ENCODE measurements at places on chromosomes 11 and 22. TPM values are rescaled to one million over a fixed set of nuclear protein-coding genes. Genes with fewer than 3 reads are reported as not detected.
A peak's percentile ranks its signal among the peaks of the same experiment; 100 is the strongest.

DNA sequence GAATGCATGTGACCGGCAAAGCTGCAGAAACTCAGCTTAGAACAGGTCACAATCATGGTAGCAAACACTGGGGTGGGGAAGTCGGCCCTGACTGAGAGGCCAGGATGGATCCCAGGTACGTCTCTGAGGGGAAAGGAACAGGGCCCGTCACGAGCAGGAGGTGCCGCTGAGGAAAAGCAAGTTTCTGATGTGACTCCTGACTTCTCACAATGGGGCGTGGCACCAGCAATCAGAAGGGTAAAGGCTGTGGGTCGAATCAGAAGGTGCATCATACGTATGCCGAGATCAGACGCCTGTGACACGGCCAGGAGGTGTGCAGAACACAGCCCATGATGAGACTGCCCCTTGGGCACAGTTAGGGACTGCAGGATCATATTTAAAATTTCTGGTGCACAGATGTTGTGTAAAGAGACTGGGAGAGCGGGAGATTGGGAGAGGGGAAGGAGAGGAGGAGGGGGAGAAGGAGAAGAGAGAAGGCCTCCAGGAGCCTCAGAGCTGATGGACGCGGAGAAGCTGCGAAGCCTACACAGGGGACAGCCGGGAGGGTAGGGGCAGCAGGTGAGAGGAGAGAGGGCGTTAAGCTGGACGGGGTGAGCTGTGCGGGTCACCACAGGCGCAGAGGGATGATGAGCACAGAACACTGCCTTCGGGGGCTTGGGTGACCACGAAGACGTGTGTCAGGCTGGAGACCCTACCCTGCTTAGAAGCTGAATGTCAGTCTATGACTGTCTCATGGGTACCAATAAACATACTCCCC, 30.7 kb downstream of the KRTAP5-5 start:
- peak overlapping the region; percentile 81 for H3K27ac ChIP-seq
- no peak overlapping the region for H3K4me3 ChIP-seq
- peaks cover 27% of the 10 kb centered on the region for H3K27me3 ChIP-seq
- H3K36me3 ChIP-seq: no peaks in the 10 kb centered on the region
- no peak for DNase-seq

The OOSP1 gene
- not detected for total RNA-seq

GRCh38 chr11:34208266-34209135, 103.1 kb downstream of the NAT10 start:
- peaks cover 8% of the 10 kb centered on the region for H3K4me1 ChIP-seq
- H3K36me3 ChIP-seq: no peaks in the 10 kb centered on the region
- H3K4me3 ChIP-seq: no peak overlapping the region
- peaks cover 7% of the 10 kb centered on the region for H3K27me3 ChIP-seq
- DNase-seq: no peak
- H3K27ac ChIP-seq: no peak overlapping the region

GRCh38 chr11:103338621-103339484, 229.6 kb downstream of the DYNC2H1 start:
- no peak overlapping the region for H3K4me3 ChIP-seq
- H3K36me3 ChIP-seq: no peaks in the 10 kb centered on the region
- no peak for DNase-seq

DNA sequence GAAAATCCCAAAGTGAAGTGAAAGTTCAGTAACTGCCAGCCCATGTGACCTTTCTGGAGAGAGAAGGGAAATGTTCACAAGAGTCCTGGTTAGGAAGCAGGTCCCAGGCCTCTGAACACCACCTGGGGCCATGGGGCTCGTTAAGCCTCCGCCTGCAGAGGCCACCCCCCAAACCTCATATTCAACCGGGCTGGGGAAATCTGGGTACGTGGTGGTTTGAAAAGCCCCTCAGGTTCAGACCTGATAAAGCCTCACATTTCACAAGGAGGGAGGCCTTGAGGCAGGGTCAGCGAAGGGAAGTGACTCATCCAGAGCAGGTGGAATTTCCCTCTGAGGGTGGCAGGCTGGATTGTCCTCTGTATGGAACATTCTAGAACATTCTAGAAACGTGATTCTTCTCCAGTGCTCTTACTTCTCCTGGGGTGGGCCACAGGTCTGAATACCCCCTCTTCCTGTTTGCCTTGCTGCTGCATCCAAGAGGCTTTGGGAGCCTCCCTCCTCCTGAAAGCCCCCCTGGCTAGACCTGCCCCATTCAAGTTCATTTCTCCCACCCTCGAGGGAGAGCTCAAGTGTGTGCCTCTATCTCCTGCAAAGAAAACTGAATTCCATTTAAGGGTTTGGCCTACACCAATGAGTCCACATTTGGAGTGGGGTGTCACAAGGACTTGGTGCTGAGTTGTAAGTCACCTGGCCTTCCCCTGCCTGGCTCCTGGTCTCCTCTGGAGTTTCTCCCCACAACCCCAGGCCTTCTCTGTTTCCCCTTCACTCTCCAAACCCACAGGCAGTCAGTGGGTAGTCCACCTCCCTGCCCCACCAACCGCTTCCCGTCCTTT, 6.3 kb downstream of the FXYD2 start:
- H3K36me3 ChIP-seq: no peaks in the 10 kb centered on the region
- no peaks in the 10 kb centered on the region for H3K27me3 ChIP-seq
- DNase-seq: peak; percentile 37
- H3K4me1 ChIP-seq: peaks cover 68% of the 10 kb centered on the region
- H3K27ac ChIP-seq: peak overlapping the region; percentile 92
- no peak overlapping the region for H3K4me3 ChIP-seq

DNA sequence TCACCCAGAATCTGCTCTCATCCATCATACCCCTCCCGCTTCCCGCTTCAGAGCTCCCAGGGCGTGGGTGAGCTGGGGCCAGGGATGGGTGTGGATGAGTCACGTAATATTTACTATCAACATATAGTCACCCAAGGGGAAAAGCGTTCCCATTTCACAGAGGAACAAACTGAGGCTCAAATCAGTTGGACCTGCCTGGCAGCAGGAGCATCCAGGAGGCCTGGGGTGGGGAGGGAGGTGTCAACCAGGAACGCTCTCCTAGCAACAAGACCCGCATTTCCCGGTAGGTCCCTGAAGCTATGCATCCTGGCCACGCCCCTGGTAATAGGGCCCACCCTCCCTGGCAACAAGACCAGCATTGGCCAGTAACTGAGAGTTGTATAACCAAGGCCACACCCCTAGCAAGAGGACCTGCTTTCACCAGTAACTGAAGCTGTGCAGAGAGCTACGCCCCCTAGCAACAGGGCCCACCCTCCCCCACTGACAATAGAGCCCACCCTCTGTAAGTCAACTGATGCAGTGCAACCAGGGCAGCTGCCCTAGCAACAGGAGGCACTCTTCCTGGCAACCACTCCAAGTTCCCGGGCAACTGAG, 32.7 kb upstream of the TXNRD2 start:
- H3K27me3 ChIP-seq: no peaks in the 10 kb centered on the region
- peaks cover 17% of the 10 kb centered on the region for H3K4me1 ChIP-seq
- H3K36me3 ChIP-seq: no peaks in the 10 kb centered on the region
- H3K4me3 ChIP-seq: no peak overlapping the region
- no peak overlapping the region for H3K27ac ChIP-seq
- DNase-seq: peak; percentile 37

The TXN2 gene
- 74.3 TPM for total RNA-seq

DNA sequence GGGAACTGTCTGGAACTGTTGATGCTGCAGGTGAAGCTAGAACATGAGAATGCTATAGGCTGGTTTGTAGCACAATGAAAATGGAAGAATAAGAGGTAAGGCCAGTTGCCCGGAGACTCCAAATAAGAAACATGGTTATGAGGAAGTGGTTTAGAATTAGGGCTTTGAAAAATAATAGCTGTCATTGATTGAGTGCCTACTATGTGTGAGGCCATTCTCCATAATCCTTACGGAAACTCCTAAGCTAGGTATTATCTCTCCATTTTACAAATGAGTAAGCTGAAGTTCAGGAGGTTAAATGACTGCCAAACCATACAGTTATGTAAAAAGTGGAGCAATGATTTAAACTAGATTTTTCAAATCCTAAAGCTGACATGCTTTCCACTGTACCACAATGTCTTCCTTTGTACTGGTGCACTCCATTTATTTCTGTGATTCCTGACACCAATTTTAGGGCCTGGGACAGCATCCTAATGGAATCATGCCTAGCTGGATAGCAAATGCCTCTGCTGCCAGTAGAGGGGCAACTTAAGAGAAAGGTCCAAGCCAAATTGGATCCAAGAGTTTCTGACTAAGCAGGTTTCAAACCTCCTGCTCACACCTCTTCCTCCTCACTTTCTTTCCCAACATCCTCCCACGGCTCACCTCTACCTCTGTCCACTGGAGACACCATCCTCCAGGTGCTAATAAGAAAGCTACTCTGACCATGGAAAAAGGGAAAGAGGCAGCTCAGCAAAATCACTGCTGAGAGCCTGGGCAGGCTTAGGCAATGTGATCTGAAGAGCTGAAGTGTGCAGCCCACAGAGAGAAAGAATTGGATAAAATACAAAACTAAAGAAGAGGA, 46.9 kb upstream of the PICALM start:
- peaks cover 23% of the 10 kb centered on the region for H3K4me1 ChIP-seq
- H3K27ac ChIP-seq: no peak overlapping the region
- peaks cover 2% of the 10 kb centered on the region for H3K27me3 ChIP-seq

- H3K4me3 ChIP-seq: no peak overlapping the region
- peaks cover 39% of the 10 kb centered on the region for H3K27me3 ChIP-seq
- H3K36me3 ChIP-seq: no peaks in the 10 kb centered on the region
- DNase-seq: no peak
Measured at GRCh38 chr22:45977551-45978274, 751 bp upstream of the WNT7B start.

DNA sequence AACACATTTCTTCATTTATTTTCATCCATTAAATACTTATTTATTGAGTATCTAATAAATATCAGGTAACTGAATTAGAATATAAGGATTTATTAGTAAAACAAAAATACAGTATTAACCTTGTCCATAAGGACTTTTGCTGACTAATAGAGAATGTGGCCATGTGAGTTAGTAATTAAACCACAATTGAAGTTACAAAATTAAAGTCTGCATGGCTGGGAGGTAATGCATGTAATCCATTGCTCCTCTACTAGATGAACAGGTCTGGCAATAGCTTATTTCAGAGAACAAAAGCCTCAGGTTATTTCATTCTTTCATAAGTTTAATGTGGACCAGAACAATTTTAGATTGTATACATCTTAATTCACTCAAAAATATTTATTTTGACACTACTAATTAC, 9.9 kb upstream of the CARD18 start:
- DNase-seq: no peak
- no peak overlapping the region for H3K4me3 ChIP-seq
- H3K36me3 ChIP-seq: no peaks in the 10 kb centered on the region
- no peak overlapping the region for H3K27ac ChIP-seq
- H3K4me1 ChIP-seq: no peaks in the 10 kb centered on the region

DNA sequence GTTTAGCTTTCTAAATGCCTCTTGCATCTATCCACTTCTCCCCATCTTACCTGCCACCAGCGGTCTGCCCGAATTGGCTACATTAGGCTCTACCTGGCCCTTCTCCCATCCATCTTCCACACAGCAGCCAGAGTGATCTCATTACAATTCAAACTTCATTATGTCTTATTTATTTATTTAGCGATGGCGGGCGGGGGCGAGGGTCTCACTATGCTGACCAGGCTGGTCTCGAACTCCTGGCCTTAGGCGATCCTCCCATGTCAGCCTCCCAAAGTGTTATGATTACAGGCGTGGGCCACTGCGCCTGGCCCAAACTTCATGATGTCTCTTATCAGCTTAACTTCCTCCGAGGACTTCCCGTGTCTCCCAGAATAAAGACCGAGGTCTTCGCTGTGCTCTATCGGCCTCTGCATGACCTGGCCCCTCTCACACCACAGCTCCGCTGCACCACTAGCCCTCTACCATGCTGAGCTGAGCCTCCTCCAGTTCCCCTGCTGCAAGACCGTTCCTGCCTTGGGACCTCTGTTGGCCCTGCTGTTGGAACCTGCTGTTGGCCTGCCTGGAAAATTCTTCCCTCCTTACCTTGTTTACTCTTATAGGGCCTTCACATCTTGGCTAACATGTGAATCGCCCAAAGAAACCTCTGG, 870 bp upstream of the CTTN start:
- peaks cover 58% of the 10 kb centered on the region for H3K27me3 ChIP-seq
- no peak for DNase-seq
- H3K4me3 ChIP-seq: peak overlapping the region; percentile 64
- no peaks in the 10 kb centered on the region for H3K36me3 ChIP-seq
- H3K27ac ChIP-seq: no peak overlapping the region
- peaks cover 10% of the 10 kb centered on the region for H3K4me1 ChIP-seq

DNA sequence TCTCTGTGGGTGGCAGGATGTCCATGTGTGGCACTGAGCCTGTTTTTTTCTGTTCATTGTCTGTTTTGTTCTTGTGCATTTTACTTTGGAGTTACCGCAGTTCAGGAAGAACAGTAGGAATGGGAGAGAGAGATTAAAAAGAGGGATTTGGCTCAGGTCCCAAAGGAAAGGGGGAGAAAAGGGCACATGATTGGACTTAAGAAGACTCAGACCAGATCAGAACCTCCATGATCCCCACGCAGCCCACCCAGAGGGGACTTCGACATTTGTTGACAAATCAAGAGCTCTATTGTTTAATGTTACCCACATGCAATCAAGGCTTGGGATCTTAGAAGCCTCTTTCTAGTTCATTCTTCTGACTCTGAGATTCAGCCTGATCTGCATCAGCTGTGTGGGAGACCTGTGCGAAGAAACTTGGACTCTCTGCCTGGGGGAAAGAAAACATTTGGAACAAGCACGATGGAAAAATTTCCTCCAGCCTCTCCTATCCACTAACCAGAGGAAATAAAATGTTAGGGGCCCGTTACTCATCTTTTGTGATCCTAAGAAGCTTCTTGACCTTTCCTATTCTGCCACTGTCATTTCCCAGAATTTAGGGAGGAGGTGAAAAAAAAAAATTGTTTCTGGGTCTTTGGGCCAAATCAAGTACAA, 119.2 kb downstream of the SPON1 start:
- H3K4me3 ChIP-seq: no peak overlapping the region
- DNase-seq: no peak
- H3K4me1 ChIP-seq: peaks cover 28% of the 10 kb centered on the region
- no peak overlapping the region for H3K27ac ChIP-seq
- peaks cover 5% of the 10 kb centered on the region for H3K36me3 ChIP-seq

The TTC12 gene
- total RNA-seq: 21.8 TPM

DNA sequence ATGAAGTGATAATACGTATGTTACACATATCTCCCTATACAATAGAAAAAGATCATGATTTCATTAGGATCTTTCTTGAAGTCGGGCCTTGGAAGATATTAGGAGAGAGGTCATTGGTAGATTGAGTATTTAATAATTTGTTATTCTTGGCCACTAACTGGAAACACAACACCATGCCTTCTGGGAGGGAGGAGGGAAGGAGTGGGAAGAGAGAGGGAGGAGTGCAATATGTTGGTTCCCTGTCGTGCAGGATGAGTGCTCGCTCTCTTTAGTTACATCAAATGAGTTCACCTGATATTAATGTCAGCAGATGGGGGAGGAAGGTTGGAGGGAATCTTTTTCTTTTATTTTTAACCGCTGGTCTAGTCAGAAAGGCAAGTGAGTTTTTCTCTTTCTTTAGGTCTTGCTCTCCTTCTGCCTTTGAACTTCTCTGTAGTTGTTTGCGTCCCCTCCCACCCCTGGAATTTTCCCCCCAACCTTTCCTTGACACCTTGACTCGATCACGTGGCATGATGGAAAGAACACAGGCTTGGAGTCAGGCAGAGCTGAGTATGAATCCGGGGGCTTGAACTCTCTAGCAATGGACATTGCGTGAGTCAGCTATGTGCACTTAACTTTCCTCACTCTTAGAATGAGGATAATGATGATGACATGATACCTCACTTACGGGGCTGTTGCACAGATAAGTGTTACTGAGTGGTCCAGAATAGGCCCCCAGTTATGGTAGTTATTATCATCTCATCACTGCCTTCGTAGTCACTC, 6.2 kb downstream of the ADAMTS15 start:
- no peak overlapping the region for H3K4me3 ChIP-seq
- no peaks in the 10 kb centered on the region for H3K36me3 ChIP-seq
- H3K27ac ChIP-seq: no peak overlapping the region
- no peak for DNase-seq
- H3K27me3 ChIP-seq: peaks cover 34% of the 10 kb centered on the region
- H3K4me1 ChIP-seq: peaks cover 3% of the 10 kb centered on the region

GRCh38 chr11:70423523-70424505, 25.5 kb downstream of the CTTN start:
- H3K4me1 ChIP-seq: no peaks in the 10 kb centered on the region
- H3K27me3 ChIP-seq: no peaks in the 10 kb centered on the region
- no peak for DNase-seq
